Hypothalamus (tissue), 51 donors: ENCODE measurements at places on chromosomes 2 and 18.

DNA sequence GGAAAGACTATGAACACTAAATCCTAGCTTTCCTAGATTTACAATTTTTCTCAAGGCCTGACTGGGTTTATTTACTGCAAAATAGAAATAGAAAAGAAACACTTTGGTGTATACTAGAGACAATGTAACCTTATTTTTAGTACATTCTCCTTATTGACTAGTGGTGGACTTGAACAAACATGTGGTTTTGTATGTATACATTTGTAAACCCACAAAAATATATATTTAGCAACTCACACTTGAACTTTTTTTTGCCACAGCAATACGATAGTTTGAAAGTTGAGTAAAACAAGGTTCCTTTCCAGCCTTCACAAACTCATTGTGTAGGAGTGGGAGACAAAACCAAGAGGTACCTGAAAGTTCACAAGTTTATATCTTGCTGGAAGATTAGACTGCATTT is 1633.4 kb upstream of the LRRTM1 start:
- DNase-seq, result no peak

GRCh38 chr2:29323961-29324360 is 208.7 kb downstream of the CLIP4 start:
- no peak for DNase-seq

DNA sequence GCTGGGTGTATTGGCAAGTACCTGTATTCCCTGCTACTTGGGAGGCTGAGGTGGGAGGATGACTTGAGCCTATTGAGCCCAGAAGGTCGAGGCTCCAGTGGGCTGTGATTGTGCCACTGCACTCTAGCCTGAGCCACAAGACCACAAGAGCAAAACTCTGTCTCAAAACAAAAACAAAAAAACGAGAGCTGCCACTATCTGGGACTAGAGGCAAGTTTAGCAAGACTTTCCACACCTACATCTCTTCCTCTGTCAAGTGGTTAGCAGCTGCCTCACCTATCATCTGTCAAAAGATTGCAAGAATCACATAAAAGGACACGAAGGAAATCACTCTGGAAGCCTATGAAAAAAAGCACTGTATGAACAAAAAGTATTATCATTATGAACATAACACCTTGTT is 55.2 kb upstream of the RIOK3 start:
- no peak for DNase-seq

DNA sequence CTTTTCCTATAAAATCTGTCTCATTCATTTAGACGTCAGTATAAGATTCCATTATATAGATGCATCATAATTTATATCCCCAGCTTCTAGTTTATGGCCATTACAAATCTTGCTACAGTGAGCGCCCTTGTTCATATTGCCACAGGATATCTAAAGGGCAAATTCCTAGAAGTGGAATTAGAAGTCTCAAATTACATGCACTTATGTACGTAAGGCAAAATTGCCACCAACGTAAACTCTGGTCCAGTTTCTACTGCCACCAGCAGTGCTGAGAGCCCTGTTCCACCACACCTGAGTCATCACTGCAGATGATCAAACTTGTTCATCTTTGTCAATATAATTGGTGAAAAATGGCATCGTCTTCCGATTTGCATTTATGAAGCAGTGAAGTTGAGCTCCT is 90.9 kb upstream of the ID2 start:
- no peak for DNase-seq

GRCh38 chr18:57855551-57855950 is 52.4 kb upstream of the ATP8B1 start:
- DNase-seq, result no peak

DNA sequence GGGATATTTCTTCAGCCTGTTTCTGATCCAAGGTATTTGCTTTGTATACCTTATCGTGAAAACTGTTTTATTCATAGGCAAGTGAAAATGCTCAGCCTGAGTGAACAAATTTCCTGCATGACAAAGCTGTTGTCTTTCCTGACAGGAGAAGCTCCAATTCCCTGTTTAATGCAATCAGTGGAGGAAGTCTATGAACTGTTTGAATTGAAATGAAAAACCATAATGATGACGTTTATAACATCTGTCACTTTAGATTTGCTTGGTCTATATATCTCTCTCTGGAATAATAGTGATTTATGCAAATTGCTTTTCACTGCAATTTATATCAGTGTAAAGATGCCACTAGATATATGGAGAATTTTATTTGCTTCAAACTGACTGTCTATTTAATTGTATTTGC is 239.4 kb upstream of the HNMT start:
- DNase-seq, result no peak

DNA sequence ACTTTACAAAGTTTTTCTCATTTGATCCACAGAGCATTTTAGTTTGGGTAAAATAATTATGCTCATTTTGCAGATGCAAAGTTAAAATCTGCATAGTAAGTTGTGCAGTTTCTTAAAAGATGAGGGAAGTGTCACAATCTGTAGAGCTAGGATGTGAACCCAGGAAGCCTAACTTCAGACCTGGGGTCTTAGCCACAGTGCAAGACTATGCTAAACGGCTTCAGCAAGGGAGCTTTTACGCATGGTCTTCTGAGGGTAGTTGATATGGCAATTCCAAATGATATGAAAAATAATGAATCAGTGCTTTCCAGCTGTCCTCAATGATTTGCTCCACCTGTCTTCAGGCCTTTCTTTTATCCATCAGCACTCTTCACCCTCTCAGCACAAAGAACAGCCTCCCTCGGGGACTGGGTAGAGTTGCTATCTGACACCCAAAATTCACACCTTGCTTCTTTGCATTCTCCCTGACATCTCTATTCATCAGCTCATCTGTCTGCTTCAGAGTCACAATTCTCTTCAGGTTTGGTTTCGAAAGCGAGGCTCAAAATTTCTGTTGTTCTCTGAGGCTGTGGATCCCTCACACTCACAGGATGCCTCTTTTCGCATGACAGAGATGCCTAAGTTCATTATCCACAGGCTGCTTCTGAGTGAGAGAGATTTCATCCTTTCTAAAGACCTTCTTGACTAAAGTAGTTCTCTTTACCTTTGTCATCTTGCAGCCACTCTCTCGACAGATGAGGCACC is 302.5 kb downstream of the NRXN1 start:
- no peak for DNase-seq

DNA sequence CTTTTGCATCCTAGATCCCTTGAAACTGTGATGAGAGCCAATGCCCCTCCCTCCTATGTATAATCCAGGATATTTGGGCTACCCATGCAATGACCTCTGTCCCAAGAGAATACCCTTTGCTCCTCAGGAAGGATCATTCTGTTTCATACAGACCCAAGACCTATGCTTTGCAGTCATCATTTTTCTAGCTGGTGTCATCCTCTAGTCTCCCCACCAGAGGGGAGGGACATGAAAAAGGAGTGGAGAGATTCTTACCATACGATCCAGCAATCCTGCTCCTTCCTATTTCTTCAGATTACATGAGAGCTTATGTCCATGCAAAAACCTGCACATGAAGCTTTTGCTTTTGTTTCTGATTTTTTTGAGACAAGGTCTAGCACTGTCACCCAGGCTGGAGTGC is 13.8 kb upstream of the GIGYF2 start:
- DNase-seq, result no peak

DNA sequence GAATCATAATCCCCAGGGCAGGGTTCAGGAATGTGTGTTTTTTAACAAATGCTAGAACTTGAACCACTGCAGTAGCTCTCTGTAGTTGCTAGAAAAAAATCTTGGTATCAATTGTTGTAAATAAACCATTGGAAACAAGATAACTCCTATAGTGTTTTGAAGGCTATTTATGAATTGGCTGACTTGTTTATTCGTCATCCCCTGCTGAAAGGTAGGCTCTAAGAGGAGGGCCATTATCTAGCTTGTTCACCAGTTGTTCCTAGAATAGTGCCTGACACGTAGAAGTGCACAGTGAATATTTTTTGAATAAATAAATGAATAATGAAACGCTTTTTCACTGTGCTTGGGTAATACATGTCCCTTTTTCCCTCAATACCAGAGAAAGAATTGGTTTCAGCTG is 211.4 kb downstream of the BABAM2 start:
- no peak for DNase-seq

- DNase-seq, result no peak
These were observed at the start of gene KHK for GRCh38 chr2:27086724-27087593. KHK (plus strand) TSS chr2:27086772; CDS start chr2:27087260, 488 bp downstream.

- DNase-seq, result no peak
These were observed 62.5 kb downstream of the CTIF start for GRCh38 chr18:48601343-48601742.

- DNase-seq, result no peak
These were observed 6.3 kb upstream of the NEU4 start for GRCh38 chr2:241802421-241803318.

- no peak for DNase-seq
These were observed 18.0 kb upstream of the ATIC start for GRCh38 chr2:215293879-215294278.

DNA sequence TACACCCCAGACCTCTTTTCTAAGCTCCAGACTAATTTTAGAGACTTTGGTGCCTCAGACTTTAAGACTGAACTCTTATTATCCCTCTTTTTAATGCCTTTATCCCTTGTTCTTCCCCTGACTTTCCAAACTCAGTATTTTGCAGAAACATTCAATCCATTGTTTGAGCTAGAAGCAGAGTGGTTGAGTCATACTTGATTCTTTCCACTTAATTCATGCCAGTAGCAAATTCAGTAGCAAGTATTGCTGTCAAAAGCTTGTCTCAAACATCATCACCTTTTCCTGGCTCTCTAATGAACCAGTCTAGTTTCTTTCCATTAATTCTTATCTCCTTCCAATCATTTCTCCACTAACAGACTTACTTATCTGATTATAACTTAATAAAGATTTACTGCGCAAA is 699.7 kb upstream of the ZNF804A start:
- DNase-seq, result no peak

- no peak for DNase-seq
These were observed 76.0 kb upstream of the ST8SIA5 start for GRCh38 chr18:46832849-46833248.

- DNase-seq, result no peak
These were observed 357.7 kb upstream of the SYT4 start for GRCh38 chr18:43634994-43635393.

DNA sequence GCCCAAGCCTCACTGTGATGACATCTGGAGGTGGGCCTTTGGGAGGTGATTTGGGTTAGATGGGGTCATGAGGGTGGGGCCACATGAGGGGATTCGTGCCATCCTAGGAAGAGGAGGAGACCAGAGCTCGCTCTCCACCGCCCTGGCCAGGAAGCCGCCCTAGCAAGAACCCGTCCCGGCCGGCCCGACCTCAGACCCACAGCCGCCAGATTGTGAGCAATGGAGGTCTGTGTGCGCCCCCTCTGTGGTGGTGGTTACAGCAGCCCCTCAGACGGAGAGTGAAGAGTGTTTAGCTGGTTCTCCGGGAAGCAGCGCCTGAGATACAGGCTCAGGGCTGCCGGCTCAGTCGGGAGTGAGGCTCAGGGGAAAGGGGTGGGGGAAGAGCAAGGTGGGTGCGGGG is 83.3 kb downstream of the RTP5 start:
- no peak for DNase-seq

- no peak for DNase-seq
These were observed 500.9 kb downstream of the FBXO15 start for GRCh38 chr18:73646772-73647171.

DNA sequence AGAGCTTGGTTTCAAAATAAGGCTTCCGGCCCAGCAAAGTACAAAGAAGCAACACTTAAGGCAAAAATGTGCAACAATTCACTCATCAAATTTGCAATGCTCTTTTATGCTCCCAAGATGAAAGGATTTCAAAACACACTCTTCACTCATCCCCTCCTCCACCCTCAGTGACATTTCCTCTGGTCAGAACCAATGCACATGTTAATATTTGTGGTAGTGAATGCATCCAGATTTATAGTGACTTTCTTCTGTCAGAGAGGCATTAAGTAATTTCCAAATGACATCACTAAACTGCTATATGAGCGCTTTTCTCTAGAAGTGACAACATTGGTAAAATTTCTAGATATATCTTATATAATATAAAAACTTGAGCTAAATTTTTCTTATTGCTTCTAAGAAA is 800.4 kb downstream of the NRXN1 start:
- no peak for DNase-seq

DNA sequence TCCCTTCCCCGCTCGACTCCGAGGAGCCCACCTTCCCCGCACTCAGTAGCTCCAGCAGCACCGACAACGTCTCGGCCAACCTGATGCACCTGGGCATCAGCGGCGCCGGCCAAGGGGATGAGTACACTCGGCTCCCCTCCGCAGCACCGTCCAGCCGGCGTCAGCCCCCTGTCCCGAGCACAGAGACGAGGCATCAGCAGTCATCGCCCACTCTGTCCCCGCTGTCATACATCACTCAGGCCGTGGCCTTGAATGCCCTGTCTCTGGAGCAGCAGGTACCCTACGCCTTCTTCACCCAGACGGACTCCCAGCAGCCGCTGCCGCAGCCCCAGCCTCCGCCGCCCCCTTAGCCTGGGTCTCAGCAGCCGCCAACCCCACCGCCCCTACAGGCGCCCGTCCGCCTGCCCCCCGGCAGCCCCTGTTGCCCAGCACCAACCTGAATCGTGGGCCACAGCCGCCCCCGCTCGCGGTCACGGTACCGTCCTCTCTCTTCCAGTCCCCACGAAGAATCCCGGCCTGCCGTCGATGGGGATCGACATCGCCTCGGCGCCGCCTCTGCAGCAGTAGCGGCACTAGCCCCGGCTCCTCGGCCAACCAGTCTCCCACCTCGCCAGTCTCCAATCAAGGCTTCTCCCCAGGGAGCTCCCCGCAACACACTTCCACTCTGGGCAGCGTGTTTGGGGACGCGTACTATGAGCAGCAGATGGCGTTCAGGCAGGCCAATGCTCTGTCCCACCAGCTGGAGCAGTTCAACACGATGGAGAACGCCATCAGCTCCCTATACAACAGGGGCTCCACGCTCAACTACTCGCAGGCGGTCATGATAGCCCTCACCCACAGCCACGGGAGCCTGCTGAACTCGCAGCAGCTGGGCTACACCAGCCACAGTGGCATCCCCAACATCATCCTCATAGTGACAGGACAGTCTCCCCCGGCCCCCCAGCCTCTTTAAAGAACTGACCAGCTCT is 1195.9 kb upstream of the CHAC2 start:
- no peak for DNase-seq

GRCh38 chr2:170694316-170694715 is 20.8 kb upstream of the SP5 start:
- DNase-seq, result no peak

- no peak for DNase-seq
These were observed 118.8 kb downstream of the SH3RF3 start for GRCh38 chr2:109247812-109248211.

GRCh38 chr2:160246356-160246755 is 46.3 kb upstream of the ITGB6 start:
- no peak for DNase-seq

DNA sequence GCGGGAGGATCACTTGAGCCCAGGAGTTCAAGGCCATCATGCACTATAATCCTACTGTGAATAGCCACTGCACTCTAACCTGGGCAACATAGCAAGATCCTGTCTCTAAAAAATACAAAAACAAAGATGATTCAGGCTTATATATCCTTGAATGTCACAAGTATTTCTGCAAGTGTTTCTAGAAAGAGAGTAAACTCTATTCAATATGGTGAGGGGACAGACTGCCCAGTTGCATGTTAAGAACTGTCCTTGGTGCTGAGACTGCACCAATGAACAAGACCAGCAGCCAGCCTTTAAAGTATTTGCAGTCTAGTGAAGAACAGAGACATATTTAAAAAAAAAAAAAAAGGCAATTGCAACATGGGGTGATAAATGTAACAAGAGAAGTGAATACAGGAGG is 16.4 kb downstream of the MAP3K19 start:
- no peak for DNase-seq
